ENCODE measurements at places on chromosomes 4 and X.

DNA sequence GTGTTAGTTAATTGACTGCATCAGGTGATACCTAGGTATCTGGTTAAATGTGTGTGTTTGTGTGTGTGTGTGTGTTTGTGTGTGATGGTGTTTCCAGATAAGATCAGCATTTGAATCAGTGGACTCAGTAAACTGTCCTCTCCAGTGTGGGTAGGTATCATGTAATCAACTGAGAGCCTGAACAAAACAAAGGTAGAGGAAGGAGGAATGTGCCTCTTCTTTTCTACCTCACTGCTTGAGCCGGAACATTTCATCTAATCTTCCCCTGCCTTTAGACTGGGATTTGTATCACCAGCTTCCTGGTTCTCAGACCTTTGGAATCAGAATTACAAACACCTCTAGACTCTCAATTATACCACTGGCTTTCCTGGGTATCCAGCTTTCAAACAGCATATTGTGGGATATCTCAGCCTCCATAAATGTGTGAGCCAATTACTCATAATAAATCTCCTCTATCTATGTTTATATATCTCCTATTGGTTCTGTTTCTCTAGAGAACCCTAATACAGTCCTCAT lies 120.5 kb downstream of the TBCK start:
- DNase-seq: no peak

- DNase-seq: no peak
These were observed 1461.1 kb downstream of the TECRL start for GRCh38 chr4:62948108-62948507.

GRCh38 chr4:16067515-16067914 lies 16.3 kb downstream of the PROM1 start:
- no peak for DNase-seq

GRCh38 chr4:152224721-152225420 lies 311.0 kb downstream of the FBXW7 start:
- DNase-seq: no peak

- DNase-seq: peak; percentile 53
These were observed at the start of gene PPEF1 for GRCh38 chrX:18707426-18708049. Gene PPEF1, plus strand, starts transcription at chrX:18707645. Its CDS starts 136 bp downstream, at chrX:18707781.

GRCh38 chrX:41014776-41015360 lies 70.4 kb upstream of the USP9X start:
- no peak for DNase-seq

GRCh38 chrX:1492421-1493012 lies 39.8 kb upstream of the ASMTL start:
- DNase-seq: no peak

GRCh38 chrX:138287205-138287877 lies 424.2 kb downstream of the FGF13 start:
- DNase-seq: no peak

- no peak for DNase-seq
These were observed 24.3 kb downstream of the AWAT2 start for GRCh38 chrX:70025464-70025863.

- DNase-seq: no peak
These were observed 118.7 kb downstream of the ENPP6 start for GRCh38 chr4:184099000-184099399.

DNA sequence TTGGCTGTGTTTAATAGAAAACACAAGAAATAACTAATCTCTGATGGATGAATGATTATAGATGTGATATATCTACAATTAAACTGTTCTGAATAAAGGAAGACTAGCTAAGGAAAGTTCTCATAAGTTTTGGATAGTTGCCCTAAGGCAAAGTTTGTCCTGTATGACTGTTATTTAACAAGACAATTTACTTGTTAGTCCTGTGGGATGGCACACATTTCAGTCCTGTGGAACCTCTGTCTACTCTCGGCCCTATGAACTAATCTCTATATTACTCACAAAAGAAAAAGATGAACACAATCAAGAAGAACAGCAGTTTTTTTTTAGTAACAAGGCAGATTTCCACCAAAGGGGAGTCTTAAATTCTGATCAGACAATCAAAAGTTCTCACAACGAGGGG lies 314.6 kb downstream of the CCSER1 start:
- DNase-seq: no peak

- no peak for DNase-seq
These were observed 1686.1 kb upstream of the AGA start for GRCh38 chr4:179128299-179128698.

- DNase-seq: no peak
These were observed 397.9 kb downstream of the PPP3CA start for GRCh38 chr4:100949350-100949935.

- no peak for DNase-seq
These were observed 63.4 kb downstream of the DCUN1D4 start for GRCh38 chr4:51906167-51906958.

DNA sequence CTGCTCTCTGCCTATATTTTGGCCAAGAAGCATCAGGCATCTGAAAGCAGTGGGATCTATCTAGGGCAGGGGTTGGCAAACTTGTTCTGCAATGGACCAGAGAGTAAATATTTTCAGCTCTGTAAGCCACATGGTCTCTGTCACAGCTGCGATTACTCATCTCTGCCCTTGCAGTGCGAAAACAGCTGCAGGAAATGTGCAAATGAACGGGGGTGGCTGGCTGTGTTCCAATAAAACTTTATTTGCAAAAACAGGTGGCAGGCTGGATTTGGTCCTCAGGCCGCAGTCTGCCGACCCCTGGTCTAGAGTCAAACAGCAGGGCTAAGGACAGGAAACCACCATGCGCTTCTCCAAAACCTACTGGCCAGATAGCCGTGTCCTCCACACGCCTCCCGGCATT lies 48.6 kb downstream of the ACOX3 start:
- DNase-seq: no peak

DNA sequence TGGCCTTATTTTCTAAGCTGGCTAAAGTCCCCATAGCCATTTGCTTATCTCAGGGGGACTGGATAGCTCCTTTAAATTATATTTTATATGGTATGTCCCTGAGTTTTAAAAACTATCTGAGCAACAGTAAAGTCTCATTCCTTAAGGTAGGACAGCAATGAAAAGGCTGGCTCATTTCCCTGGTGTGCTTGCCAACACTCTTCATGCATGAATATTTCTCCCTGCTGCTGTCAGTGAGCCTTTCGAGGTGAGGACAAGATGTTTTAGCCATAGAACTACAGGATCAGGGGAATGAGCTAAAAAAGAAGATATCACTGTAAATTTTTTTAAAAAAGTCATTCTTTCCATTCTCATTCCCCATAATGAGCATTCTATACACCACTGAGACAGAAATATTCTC lies 427.3 kb upstream of the FAM241A start:
- no peak for DNase-seq

DNA sequence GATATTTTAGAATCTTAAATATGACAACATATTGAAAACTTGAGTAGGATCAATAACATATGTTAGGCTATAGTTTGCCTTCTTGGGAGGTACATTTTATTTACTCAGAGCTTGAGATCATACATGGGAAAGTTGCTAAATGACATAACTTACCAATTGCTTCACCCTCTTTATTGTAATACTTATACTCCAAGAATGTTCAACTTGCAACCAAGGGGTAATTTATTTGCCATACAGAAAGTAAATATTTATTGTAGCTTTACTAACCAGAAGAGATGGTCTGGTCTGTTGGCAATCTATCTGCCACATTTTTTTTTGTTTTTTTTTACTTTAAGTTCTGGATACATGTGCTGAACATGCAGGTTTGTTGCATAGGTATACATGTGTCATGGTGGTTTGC lies 426.6 kb downstream of the ARHGAP24 start:
- no peak for DNase-seq

DNA sequence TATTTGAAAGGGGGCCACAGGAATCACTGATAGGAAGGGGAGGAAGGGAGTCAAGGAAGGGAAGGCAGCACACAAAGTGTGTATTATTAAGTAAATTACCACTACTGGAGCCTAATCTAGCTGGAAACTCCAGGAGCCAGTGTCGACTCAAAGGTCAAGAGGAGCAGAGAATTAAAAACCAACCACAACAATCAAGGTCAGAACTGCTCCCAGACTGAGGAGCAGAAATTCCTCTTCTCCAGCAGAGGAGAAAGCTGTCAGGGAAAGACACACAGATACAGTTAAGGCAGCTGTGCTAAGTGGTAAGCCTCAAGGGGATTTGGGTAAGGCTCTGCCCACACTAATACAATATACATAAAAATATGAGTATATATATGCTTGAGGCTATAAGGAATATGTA lies 87.5 kb upstream of the PTPN13 start:
- DNase-seq: no peak

DNA sequence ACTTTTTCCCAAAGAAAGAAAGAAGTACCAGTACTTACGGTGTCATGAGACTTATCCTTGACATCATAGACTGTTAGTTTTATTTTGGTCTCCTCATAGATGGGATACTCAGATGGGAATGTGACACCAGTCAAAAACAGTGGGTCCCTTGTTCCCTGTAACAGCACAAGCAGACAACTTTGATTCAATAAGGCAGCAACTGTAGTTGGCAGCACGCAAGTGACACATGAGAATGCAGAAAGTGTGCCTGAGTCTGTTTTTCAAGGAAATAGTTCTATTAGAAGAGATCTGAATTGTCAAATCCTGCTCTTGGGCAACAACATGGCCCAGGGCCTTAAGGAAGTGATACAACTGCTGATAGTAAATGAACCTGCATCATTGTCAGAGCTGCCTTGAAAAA lies 443.2 kb downstream of the INPP4B start:
- DNase-seq: no peak

- peak; percentile 21 for DNase-seq
These were observed 2.2 kb downstream of the PDE6B start for GRCh38 chr4:627347-628125.

DNA sequence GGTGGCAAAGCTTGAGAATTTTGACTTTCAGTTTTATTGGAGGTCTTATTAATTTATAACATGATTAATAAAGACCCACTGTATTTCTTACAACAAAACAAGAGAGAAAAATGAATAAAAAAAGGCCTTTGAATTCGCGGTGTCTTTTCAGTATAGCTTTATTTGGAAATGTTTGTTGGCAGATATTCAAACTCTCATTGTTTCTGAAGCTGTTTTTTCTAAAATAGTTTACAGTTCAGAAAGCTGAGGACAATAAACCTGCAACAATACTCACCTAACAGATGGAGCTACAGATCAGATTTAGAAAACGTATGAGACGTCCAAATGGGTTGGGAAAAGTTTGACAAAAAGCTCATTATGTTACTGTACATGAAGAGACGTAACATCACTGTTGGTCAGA lies 2.4 kb upstream of the SPARCL1 start:
- DNase-seq: no peak

GRCh38 chr4:128285085-128285997 lies 2.3 kb downstream of the PGRMC2 start:
- DNase-seq: no peak

DNA sequence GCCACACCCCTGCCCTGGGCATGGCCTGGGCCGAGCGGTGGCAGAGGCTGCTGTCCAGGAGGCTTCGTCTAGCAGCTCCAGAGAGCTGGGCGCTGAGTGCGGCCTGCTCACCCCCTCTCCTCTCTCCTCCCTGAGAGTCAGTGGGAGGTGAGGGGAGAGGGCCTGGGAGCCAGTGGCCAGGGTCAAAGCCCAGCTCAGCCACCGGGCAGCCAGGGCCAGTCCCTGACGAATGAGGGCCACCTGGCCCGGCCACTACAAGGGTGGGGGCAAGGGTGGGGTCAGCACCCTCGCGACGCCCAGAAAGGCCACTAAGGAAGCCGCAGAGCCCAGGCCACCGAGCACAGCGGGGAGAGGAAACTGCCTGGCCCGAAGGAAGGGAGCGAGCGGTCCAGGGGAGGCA lies 131.7 kb downstream of the FAM53A start:
- no peak for DNase-seq

DNA sequence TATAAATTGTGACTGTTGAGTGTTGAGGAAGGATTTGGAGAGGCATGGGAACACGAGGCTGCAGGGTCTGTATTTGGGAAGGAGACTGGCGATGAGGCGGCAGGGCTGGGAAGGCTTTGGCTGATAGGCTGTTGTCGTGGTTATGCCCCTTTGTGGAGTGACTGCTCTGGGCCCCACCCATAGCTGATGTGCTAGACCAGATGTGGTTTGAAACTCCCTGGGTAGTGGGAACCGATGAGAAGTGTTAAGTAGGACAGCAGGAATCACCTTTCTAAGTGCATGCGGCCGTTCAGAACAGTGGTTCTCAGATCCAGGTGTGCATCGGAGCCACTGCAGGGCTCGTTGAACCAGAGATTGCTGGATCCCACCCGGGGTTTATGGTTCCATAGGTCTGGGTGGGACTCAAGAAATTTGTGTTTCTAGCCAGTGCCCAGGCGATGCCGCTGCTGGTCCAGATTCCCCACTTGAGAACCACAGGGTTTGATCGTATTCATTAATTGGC lies 42.3 kb downstream of the TBC1D14 start:
- DNase-seq: no peak

DNA sequence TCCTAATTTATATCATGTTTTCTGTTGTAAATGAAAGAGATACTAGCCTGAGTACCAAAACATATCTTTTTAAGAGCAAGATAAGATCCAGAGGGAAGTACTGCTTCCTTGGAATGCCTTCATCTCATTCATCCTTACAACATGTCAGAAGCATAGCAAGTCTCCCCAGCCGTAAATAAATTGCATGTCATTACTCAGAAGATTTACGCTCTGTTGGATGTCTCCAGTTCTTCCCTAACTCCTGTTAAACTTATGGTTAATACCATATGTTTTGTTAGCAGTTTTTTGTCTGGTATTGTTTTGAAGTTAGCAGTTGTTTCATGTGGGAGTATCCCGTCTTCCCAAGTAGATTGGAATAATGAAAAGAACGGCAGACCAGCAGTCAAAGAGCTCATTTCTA lies 7.5 kb upstream of the GPC3 start:
- no peak for DNase-seq

DNA sequence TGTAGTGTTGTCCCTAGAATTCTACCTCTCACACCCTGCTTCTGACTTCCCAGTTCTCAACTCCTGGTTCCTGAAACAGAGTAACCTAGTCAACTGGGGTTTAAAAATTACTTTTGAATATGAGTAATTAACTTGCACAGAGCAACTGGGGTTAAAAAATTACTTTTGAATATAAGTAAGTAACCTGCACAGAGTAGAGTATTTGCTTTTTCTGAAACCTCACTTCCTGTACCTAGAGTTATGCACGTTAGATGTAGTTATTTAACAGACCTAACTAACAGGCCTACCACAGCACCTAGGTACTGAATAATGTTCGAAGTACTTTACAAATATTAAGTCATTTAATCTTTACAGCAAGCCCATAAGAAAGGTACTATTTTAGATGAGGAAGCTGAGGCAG lies 32.9 kb downstream of the SLC39A8 start:
- no peak for DNase-seq

- DNase-seq: no peak
These were observed 28.2 kb upstream of the CENPU start for GRCh38 chr4:184762100-184762499.

- DNase-seq: no peak
These were observed 270.1 kb upstream of the LDB2 start for GRCh38 chr4:17168571-17168970.
